Hindlimb muscle (tissue), 1 donor: ENCODE measurements at places on chromosomes 1 and 21. TPM values are rescaled to one million over a fixed set of nuclear protein-coding genes. Genes with fewer than 3 reads are reported as not detected.

DNA sequence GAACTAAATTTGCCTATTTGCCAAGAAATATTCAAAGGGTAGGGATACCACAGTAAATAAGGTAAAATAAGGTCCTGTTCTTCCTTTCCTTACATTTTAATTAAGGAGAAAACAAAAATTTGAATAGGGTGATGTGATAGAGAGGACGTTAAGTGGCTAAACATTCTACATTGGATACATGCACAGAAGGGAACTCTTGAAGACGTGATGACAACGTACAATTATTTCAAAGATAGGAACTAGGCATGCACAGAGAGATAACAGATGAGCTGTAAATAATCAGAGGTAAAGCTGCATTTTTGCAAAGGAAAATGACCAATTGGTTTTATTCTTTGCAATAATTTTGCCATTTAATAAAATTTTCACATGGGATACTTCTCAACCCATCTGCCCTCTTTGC lies 69.7 kb downstream of the TRIM33 start:
- DNase-seq: no peak

GRCh38 chr1:113995382-113995781 lies 16.1 kb downstream of the OLFML3 start:
- no peak for DNase-seq

DNA sequence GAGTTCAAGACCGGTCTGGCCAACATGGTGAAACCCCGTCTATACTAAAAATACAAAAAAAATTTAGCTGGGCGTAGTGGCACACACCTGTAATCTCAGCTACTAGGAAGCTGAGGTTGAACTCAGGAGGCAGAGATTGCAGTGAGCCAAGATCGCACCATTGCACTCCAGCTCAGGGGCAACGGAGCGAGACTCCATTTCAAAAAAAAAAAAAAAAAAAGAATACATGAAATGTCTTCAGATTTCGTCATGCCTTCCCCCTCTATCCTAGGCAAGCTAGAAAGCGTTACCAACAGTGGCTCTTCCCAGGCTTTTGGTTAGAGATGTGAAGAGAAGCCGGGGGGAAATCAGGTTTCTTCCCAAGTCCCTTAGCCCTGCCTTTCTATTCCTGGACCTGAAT lies 3.6 kb downstream of the TFF1 start:
- DNase-seq: no peak

Gene GBP4
- polyA plus RNA-seq: 4.4 TPM

Gene NGF
- 2.5 TPM for polyA plus RNA-seq

Gene RPE65
- not detected for polyA plus RNA-seq
